Stimulated activated CD8-positive, alpha-beta memory T cell treated with anti-CD3 and anti-CD28 coated beads, Interleukin-15, amount 100 ng/mL, for 24 hours (primary cell): ENCODE measurements at places on chromosomes 2 and 18.

DNA sequence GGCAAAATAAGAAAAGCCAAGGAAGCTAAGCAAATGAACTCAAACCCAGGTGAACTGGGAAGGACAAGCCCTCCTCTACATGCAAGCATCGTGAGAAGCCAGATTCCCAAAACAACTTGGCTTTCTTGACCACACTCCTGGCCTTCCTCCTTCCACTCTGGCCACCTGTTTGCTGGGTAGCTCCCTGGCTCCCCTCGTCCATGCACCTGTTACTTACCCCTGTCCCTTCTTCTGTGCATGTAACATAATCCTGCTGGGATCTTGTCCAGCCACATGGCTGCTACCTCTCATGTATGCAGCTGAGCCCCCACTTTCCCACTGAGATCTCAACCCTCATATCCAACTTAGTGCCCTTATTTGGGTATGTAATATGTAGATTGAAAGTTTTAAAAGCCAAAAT is 121.6 kb downstream of the MYO5B start:
- no peak for DNase-seq

GRCh38 chr18:43279015-43279744 is 1.9 kb upstream of the SYT4 start:
- no peak for DNase-seq

GRCh38 chr18:32629292-32629691 is 143.5 kb downstream of the KLHL14 start:
- DNase-seq: no peak

GRCh38 chr2:8259106-8259840 is 422.6 kb upstream of the ID2 start:
- DNase-seq: no peak

DNA sequence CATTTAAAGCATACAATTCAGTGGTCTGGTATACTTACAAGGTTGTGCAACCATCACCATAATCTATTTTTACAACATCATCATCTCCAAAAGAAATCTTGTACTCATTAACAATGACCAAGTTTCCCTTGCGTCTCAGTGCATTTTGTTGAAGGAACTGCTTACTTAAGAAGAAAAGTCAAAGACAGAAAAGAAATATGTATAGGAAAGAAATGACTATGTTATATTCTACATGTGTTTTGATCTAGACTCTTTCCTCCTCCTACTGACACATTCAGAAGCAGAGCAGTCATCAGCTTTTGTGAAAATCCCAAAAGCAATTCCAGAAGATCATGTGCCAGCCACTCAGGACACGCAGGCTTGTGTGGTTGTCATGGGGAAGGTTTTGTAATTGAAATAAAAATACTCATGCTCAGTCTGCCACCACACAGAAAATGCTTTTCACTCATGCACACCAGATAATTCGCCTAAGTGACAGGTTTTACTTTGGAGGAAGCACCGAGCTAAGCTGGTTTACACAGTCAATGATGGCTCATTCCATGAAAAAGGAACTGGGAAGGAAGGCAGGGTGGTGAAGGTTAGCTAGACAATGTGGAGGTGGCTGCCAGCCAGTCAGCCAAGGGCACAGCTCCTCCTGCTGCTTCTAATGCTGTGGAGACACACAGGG is 158.5 kb upstream of the REV1 start:
- no peak for DNase-seq

GRCh38 chr2:60934165-60934722 is 52.9 kb downstream of the REL start:
- no peak for DNase-seq

DNA sequence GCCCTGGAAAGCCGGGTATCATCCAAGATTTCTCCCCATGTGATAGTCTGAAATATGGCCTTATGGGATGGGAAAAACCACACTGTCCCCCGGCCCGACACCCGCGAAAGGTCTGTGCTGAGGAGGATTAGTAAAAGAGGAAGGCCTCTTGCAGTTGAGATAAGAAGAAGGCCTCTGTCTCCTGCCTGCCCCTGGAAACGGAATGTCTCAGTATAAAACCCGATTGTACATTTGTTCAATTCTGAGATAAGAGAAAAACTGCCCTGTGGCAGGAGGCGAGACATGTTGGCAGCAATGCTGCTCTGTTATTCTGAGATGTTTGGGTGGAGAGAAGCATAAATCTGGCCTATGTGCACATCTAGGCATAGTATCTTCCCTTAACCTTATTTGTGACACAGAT is 26.8 kb downstream of the RUFY4 start:
- no peak for DNase-seq

- DNase-seq: no peak
Observed at GRCh38 chr18:11751341-11752115, 62.5 kb downstream of the GNAL start.

- no peak for DNase-seq
Observed at GRCh38 chr18:12656938-12657683, 796 bp downstream of the SPIRE1 start.

GRCh38 chr2:208669394-208669793 is 262.8 kb downstream of the PTH2R start:
- DNase-seq: no peak

DNA sequence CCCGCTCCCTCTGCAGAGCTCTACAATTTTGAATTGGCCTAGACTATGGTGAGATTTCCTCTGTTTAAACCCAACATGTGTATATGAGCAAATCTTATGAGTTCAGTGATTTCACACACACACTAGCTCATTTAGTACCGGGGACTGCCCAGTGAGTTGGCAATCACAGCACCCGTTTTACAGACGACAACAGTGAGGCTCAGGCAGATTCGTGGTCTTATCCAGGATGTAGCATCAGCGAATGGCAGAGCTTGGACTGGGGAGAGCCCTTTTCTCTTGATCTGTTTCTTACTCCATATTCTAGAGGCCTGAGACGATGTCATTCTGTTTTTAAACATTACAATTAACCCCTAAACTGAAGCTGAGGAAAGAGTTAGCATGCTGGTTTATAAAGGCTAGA is 419.9 kb downstream of the NBAS start:
- no peak for DNase-seq

GRCh38 chr2:69683170-69683971 is 39.8 kb upstream of the AAK1 start:
- DNase-seq: no peak

- DNase-seq: no peak
Observed at GRCh38 chr2:61910603-61911002, 5.1 kb downstream of the COMMD1 start.

- DNase-seq: no peak
Observed at GRCh38 chr2:216863946-216864345, 4.1 kb upstream of the TNP1 start.

DNA sequence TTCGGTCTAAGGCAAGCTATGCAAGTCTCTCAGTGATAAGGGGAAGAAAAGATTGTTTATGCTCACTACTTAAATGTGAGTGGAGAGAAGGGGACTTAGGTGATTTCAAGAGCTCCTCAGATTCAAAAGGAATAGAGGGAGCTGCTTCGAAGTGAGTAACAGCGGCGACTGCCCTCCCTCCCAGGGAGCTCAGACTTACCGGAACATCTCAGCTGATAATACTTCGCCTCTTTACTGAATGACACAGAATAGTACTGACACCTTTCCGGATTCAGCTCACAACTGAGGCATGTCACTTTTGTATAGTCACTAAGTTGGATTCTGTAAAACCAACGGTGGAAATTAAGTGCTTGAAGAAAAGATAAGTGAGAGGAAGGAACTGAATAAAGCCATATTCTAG is 55.5 kb downstream of the DPP4 start:
- DNase-seq: no peak

DNA sequence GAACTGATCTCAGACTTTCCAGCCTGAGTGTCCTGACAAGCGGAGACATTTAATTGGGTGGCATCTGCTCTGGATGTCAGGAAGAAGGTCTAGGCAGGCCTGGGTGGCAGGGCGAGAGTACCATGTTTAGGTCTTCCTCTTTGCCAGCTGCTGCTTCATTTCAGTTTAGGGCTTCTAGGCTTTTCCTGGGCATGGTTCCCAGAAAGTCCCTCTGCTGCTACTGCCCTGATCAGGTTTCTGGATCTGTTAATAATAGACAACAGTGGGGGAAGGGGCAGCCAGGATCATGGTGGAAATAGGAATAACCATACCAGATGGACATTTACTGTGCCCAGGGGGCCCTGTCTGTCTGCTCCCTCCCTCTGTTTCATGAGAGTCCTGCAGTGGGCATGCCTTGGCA is 2.3 kb upstream of the PLCD4 start:
- no peak for DNase-seq

- peak; percentile 38 for DNase-seq
Observed at GRCh38 chr2:96470636-96471035, 34.5 kb downstream of the NEURL3 start.

GRCh38 chr2:178522950-178523595 is 42.8 kb downstream of the PLEKHA3 start:
- peak; percentile 37 for DNase-seq

DNA sequence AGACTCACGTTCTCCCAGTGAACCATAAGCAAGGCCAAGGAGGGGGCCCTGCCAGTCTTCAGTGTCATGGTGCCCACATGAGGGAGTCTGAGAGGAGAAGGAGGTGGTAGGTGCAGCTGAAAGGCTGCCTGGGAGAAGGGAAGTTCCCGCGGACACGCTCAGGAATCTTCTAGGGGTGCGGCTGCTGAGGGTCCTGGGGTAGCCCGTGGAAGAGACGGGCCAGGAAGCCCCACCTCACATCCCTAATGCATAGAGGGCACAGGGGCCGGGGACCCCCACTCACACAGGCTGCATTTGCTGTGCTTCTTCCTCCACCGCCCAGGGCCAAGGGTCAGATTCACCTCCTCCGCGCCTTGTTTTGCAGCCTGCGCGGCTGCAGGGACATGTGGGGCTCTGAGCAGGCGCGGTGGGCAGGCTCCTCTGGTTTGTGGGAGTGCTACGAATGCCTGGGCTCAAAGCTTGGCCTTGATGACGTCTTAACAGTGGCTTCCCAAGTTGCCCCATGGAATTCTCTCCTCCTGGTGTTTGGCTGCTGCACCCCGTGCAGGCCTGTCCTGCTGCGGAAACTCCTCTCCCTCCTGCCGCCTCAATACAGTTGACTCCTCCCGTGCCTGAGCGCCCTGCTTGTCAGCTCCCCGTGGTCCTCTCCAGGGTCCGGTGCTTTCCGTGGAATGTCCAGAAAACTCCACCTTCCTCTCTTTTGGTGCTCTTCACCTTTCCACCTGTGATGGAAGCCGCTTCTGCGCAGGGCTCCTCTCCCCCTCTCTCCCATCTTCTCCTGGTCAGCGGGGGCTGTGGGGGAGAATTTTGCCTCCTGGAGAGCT is 95.7 kb downstream of the VAPA start:
- DNase-seq: no peak

GRCh38 chr2:182545420-182546167 is 118.8 kb upstream of the PDE1A start:
- no peak for DNase-seq

GRCh38 chr2:9142551-9143263 is 63.9 kb upstream of the ASAP2 start:
- DNase-seq: peak; percentile 89

DNA sequence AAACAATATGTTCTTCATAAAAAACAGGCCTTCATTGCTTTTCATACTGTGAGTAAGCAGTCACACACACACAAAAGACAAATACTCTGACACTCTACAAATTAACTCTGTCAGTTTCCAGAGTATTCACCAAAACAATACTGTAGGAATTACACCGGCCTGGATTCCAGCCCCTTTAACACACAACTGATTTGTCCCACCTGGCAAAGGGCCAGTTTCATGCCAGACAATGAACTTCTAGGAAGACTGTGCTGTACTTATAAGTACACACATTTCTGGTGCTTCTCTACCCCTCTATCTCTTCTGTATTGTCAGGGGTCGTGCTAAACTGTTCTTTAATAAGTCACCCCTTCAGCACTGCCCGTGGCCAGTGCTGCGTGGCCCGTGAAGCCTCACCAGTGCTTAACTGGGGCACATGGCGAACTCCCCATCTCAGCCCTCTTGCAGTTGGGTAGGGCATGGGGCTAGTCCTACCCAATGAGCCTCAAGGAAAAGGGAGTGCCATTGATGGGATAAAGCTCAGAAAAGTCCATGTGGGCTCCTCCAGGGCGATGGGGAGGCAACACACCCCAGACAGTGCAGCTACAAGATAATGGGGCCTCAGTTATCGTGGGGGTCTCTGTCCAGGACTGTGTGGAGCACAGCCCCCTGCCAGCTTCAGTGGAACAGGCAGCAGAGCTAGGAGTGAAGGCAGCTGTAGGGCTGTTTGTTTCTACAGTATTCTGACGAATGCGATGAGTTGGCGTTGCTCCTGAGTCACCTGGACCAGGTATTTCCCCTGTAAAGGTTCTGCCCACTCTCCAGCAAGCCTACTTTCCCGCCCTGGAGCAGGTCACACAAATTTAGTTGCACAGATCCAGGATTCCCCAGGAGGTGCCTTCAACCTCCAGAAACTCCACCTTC is 99.0 kb downstream of the SP3 start:
- no peak for DNase-seq

DNA sequence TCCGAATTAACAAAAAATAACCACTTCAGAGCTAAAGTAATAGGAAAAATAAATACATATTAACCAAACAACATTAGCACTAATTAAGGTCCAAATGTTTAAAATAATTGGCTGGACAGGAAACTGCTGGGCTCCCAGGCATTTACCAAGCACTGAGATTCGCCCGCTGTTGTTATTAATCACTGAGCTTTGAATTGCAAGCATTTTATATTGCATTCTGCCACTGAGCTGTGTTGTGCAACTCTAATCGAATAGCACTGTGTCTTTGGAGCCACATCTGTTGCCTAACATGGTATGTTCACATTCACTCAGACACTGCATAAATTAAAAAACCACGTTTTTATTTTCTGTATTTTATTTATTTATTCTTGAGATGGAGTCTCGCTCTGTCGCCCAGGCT is 88.9 kb downstream of the SOWAHC start:
- no peak for DNase-seq

DNA sequence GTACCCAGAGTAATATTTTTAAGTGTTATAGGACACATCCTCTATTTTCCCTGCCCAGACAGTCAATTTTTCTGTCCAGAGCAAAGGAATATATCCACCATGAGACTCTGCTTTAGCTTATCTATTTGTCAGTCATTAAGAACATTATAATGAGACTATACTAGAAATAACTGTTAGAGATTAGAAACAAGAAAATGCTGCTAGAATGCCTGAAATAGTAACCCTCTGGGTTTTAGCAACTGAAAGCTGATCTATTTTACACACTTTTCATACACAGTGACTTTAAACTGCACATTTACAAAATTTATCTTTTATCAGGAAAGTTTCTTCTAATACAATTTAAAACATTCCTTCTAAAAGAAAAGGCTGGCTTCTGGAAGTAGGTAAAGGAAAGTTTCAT is 39.6 kb downstream of the MBD2 start:
- no peak for DNase-seq

GRCh38 chr2:226963528-226963927 is 127.7 kb downstream of the RHBDD1 start:
- no peak for DNase-seq

DNA sequence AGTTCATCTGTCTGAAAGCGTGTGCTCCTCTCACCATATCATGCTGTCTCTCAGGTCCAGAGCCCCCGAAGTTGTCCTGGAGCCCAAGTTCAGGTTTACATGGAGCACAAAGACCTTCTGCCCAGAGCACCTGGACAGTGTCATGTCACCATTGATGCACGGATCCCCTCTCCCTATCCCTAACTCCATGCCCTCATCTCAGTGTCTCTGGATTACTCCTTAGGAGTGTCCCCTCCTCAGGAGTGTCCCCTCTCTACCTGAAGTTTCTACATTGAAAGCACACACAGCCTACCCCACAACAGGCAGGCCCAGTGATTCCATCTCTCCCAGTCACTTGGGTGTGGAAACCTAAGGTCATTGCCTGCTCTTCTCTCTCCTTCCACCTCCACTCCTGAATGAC is 144.1 kb upstream of the NCKAP5 start:
- DNase-seq: no peak
